ENCODE measurements at places on chromosomes 2 and 18.

- DNase-seq = no peak
Measured at GRCh38 chr2:31267437-31268120, 33.6 kb downstream of the EHD3 start.

DNA sequence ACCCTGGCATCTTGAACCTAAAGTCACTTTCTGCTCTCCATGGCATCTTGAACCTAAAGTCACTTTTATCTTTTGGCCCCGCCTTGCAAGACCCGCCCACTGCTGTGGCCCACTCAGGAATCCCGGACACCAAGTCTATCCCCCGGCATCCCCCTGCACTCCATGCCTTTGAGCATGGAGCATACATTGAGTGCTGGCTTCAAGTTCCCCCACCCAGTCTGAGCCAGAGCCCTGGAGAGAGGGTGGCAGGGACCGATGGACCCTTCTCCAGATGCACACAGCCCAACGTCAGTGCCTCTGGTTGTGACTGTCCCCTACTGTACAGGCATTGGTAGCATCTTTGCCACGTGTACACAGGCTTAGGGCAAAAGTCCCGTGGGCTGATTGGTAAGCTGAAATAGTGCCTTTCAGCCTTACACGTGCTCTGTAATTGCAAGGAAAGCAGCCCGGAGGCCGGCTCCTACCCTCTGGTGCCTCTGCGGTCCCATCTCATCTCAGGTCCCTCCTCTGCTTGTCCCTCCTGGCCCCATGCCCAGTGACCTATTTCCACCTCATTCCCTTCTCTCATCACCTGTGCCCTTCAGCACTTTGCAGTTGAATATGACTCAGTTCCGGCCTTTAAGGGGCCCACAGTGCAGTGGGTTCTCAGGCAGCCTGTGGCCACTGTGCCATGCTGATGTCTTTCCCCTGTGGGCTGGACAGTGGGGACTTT, 154.0 kb downstream of the INHBB start:
- DNase-seq = no peak

- DNase-seq = no peak
Measured at GRCh38 chr2:136874258-136874657, 108.9 kb downstream of the THSD7B start.

GRCh38 chr2:205731583-205731981, 49.3 kb downstream of the NRP2 start:
- DNase-seq = no peak

DNA sequence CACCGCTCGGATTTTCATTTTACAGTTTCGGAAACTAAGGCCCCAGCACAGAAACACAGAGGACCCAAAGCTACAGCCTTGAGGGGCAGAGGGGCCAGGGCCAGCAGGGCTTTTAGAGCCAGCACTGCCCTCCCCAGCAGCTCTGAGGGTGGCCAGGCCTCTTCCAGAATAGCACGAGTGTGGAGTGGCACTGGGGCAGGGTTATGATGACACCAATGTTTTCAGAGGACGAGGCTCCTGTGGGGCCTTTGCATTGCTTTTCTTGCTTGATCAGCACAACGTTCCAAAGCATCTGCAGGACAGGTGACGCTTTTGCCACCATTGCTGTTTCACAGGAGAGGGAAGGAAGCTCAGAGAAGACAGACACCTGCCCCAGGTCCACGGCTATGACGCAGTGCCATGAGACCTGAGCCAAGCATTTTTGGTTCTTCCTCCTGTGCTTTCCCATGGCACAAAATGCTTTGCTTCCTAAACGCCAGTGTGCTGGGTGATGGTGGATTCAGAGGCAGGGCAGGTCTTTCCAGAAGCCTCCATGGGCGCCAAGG, 126.9 kb downstream of the MBP start:
- no peak for DNase-seq

DNA sequence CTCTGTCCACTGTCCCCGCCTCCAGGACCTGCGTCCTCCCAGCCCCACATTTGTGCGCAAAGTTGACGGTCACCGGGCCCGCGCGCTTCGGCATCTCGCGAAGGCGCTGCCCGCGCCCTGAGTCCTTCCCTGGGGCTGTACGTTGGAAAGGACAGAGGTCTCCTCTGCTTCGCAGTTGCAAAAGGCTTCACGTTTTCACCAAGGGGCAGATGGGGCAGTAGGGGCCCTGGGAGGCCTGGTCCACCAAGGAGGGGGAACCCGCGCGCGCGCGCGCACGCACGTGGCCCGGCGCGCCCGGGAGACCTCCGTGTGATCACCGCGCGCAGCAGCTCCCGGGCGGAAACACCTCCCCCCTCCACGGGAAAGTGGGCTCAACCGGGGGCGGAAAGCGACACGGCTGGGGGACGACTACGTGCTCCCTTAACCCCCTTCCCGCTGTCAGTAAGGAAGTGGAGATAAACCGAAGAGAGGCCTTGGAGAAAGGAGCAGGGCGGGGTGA, 21.9 kb downstream of the TEX44 start:
- DNase-seq = no peak

GRCh38 chr2:135904341-135904989, 28.2 kb upstream of the MCM6 start:
- no peak for DNase-seq

GRCh38 chr2:111226876-111227700, 106.4 kb downstream of the BCL2L11 start:
- no peak for DNase-seq

GRCh38 chr2:86357392-86357963, 20.1 kb upstream of the REEP1 start:
- DNase-seq = no peak

- DNase-seq = no peak
Measured at GRCh38 chr2:133705287-133705686, 137.0 kb upstream of the NCKAP5 start.

All from immature natural killer cell (primary cell).